ENCODE measurements at places on chromosomes 6 and 20.

GRCh38 chr6:137681445-137682009, 185.5 kb upstream of the TNFAIP3 start:
- no peak for DNase-seq

GRCh38 chr6:26599134-26599533, 2.4 kb downstream of the ABT1 start:
- no peak for DNase-seq

GRCh38 chr6:39228992-39229767, at the start of gene KCNK5:
KCNK5 (minus strand) TSS chr6:39229475; CDS start chr6:39229111, 364 bp downstream.
- DNase-seq, result no peak

- DNase-seq, result no peak
Measured at GRCh38 chr6:36847152-36847551, 7.9 kb upstream of the CPNE5 start.

- DNase-seq, result no peak
Measured at GRCh38 chr6:142087950-142088857, 44.5 kb upstream of the GJE1 start.

GRCh38 chr20:19975901-19976300, 41.3 kb upstream of the NAA20 start:
- no peak for DNase-seq

DNA sequence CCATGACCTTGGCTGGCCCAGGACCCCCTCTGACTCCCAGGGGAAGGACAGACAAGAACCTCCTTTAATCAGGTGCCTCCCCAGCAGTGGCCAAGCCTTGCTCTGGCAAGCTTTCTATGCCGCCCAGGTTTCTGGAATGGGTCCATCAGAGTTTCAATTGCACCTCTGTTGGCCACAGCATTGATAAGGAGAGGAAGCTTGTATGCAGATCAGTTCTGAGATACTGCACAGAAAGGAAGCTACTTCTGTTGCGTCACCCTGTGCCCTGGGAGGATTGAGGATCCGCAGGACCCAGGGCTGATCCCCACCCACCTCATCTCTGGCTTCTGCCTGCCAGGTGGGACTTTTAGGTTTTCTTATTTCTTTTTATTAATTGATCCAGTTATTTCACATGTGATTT, 167.2 kb downstream of the TFAP2C start:
- DNase-seq, result no peak

GRCh38 chr6:90028066-90028778, 134.0 kb downstream of the GJA10 start:
- no peak for DNase-seq

DNA sequence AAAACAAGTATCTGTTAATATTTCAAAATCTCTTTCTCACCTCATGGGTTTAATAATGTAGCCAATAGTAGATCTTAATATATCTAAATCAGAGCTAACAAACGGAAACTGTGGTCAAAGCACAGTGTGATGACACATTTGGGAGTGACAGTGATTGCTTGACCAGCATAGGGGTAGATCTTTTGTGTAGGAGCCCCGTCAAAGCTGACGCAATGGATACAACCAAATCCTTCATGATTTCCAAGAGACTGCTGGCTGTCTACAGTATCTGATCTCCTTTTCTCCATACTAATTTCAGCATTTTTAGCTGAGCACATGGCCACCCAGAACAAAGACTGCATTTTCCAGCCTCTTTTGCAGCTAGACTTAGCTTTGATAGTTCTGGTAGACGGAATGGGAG, 299.3 kb upstream of the ECI2 start:
- no peak for DNase-seq

DNA sequence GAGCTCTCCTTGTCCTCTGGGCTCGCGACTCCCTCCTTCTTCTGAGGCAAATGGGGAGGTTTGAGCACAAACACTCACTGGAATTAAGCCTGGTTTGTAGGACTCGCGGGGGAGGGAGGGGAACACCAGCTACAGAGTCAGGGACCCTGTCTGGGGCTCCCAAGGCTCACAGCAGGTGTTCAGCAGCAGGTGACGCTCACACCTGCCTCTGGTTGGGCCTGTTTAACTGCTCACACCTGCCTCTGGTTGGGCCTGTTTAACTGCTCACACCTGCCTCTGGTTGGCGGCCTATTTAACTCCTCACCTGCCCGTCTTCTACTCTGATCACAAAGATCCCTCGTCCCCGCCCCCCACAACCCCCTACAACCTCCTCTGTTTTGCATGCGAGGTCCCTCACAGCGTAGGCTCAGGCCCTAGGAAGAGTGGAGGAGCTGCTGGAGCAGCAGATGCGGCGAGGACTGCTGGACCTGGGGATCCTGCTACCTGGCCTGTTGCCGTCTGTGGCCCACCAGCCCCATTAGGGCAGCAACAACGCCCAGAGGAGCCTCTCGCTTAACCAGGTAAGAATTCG, 181.9 kb downstream of the ERMARD start:
- DNase-seq, result no peak

DNA sequence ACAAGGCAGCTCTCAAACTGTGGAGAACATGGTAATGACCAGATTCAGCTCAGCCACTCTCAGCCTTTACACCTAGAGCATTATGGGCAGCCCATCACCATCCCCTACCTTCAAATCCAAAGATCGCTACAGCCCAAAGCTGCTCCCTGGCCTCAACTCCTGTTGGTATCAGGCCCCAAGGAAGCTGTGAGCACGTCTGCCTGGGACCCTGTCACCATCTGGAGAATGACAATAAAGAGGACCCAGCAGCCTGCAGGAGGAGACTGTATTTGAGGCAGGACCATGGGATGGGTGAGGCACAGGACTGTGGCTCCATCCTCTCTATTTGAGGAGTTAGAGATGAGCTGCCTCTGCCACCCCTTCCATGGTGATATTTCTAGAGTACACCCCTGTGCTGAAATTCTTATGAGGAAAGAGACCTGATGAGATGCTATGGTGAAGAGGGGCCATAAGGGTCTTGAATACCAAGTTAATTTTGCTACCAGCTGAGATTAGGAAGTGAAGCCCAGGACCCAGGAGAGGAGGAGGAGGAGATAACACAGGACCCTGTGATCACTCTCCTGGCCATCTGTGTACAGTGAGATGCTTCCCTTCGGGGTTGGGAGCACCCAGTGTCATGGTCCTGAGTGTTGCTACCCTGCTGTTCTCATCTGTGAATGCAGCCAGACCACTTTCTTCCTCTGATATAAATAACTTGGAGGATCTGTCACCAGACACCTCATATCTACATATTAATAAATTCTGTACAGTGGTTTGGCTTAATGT, 19.6 kb upstream of the MICB start:
- no peak for DNase-seq

DNA sequence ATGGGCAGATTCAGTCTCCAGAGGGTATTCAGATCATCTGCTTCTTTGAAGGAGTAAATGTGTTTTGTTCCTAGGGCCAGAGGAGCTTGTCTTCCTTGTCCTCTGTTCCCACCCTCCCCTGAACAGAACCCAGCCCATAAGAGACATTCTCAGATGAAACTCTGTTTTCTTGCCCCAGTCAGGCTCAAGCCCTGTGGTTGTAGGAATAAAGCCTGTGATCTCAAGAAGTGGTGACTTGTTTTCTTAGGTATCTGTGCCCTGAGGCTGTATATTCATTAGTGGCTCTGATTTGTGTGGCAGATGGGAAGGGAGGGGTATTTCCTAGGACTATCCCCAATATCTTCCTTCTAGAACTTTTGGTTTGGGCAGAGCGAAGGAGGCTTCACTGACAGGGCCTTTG, 27.9 kb downstream of the GSS start:
- no peak for DNase-seq

GRCh38 chr6:63447134-63447533, 125.1 kb upstream of the LOC128125822 start:
- no peak for DNase-seq

GRCh38 chr6:113809826-113810225, 47.3 kb upstream of the MARCKS start:
- DNase-seq, result no peak

DNA sequence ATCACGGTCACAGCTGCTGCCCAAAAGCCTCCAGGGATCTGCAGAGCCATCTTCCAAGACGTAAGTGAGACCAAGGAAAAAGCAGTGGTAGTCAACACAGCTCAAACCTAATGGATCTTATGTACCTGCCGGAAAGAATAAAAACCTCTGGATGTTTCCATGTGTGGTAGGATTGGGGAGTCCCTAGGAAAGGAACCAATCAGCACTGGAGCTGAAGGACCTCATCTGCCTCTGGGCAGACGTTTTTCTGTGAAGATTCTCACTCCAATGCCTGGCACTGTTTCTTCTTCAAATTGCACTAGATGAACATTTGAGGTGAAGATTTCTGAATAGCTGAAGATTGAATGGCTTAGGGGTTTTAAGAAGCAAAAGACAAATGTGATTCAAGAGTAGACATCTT, at the start of gene HLA-DQB2:
Gene HLA-DQB2 (minus strand): TSS at position 112 of the 400 bp plus-strand sequence. CDS start 62 bp downstream, at position 50.
- DNase-seq, result no peak

DNA sequence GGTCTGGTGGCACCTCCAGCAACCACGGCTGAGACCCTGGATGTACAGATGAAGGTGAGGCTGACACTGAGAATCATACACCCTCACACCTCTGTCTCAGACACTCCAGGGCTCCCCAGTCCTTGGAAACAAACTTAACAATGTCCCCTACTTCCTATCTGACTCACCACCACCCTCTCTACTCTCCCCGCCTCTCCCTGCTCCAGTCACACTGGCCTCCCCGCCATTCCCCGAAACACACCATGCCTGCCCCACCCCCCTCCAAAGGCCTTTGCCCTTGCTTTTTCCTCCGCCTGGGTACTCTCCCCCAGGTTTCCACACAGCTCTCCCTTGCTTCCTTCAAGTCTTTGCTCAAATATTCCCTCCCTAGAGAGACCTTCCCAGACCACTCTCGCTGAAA, 16.3 kb downstream of the BPI start:
- DNase-seq, result no peak

- no peak for DNase-seq
Measured at GRCh38 chr6:12066297-12066696, 54.2 kb downstream of the HIVEP1 start.

- no peak for DNase-seq
Measured at GRCh38 chr20:3405139-3405538, 2.3 kb downstream of the DNAAF9 start.

DNA sequence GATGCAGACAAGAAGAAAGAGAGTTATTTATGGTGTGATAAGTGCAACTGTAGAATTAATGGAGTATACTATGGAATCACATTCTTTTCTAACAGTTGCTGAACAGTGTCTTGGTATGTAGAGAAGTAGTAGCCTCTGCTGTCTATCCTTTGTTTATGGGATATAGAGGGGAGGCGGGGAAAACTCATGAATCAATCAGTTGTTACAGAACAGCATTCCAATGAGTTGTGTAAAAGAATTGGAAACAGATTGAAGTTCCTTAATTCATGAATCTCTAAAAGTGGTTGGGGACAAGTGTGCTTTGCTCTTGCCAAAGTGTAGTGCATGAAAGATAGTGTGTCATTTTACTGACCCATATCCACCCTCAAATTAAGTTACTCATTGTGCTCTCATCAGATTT, 77.7 kb downstream of the FLRT3 start:
- DNase-seq, result peak; percentile 53

GRCh38 chr6:129683601-129684322, 26.2 kb downstream of the ARHGAP18 start:
- peak; percentile 96 for DNase-seq

GRCh38 chr6:63742060-63742459, 106.5 kb downstream of the PHF3 start:
- no peak for DNase-seq

DNA sequence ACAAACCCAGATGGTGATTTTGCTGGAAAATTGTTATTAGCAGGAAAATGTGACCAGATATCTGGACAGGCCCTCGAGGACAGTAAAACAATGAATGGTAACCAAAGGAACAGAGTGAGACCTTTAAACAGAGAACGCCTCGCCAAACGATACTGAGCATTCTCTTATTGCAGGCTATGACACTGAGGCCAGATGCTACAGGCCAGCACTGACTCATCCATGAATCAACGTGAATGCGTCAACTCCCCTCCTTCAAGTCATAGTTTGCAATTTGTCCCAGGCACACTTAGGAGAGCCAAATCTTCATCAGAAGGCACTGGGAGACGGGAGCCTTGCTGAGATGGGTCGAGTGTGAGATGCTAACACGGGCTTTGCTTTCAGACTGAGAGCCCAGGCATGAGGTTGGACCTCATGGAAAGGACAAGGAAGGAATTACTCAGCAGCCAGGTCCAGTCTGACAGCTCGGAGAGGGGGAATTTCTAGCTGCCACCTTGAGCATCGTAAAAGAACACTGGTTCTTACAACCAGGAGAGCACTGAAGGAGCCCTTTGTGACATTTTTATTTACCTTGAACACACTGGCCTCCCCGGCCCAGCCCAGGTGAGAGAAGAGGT, 60.7 kb downstream of the BMP7 start:
- no peak for DNase-seq

DNA sequence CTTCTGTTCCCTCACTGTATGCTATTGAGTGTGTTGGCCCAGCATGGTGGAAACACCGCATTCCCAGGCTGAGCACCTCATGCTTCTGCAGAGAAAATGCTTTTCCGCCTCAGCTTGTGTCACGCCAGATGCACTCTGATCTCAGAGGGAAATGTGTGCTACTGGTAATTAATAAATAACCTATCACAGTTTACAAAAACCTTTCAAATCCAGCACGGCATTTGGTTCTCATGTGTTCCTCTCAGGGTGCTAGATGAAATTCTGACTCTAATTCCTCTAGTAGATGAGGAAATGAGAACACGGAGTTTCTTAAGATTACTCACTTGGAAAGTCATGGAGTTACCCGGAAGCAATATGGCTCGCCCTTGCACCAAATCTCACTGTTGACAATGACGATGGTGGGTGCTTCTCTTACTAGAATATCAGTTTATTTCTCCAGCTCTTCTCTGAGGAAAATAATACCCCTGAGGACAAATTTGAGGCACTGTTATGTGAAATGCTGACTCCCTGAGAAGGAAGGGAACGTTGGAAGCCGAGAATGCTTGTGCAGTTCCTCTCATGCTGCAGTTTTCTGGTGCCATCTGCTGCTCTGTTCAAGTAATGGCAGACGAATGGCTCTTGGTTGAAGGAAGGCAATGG, 116.6 kb downstream of the RNF144B start:
- DNase-seq, result peak; percentile 62

GRCh38 chr20:3410464-3410863, 3.0 kb upstream of the DNAAF9 start:
- DNase-seq, result no peak

DNA sequence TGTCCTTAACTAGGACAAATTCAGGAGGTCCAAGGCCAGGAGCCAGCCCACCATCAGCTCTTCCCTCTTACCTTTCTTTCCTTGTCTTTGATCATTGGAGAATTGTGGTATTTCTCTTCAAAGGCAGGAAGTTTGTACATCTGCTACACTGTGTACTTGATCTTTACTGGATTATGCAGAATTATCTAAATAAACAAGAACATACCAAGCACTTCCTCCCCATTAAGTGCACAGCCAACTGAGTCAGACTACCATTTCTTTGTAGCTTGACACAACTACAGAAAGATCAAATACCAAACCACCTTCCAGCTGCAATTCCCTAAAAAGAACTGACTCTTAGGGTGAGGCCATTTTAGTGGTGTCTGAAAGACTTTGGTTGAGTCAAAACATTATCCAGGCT, 195.1 kb downstream of the HDGFL1 start:
- DNase-seq, result no peak

GRCh38 chr6:11479296-11479695, 58.3 kb upstream of the TMEM170B start:
- DNase-seq, result no peak

GRCh38 chr20:50569864-50570836, 60.0 kb downstream of the PTPN1 start:
- DNase-seq, result no peak

All from fibroblast of skin of left quadriceps (primary cell).